ENCODE measurements at places on chromosomes 2 and 18.
A peak's percentile ranks its signal among the peaks of the same experiment; 100 is the strongest.

DNA sequence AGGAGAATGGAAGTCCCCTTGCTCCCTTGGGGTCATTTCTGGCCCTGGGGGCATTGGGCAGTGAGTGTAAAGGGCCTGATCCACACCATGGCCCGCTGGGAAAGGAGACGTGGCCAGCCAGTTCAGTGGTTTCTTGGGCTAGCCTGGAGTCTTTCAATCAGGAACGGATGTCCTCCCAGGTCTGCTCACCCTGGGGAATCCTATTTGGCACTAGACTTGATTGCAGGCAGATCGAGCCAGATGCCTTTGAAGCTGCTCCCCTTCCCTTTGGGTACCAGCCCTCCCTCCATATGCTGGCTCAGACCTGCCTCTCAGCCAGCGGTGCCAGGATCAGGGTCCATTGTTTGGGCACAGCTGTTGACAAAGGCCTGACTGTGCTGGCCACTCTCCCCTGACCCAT lies 11.0 kb downstream of the FBLN7 start:
- DNase-seq = no peak

DNA sequence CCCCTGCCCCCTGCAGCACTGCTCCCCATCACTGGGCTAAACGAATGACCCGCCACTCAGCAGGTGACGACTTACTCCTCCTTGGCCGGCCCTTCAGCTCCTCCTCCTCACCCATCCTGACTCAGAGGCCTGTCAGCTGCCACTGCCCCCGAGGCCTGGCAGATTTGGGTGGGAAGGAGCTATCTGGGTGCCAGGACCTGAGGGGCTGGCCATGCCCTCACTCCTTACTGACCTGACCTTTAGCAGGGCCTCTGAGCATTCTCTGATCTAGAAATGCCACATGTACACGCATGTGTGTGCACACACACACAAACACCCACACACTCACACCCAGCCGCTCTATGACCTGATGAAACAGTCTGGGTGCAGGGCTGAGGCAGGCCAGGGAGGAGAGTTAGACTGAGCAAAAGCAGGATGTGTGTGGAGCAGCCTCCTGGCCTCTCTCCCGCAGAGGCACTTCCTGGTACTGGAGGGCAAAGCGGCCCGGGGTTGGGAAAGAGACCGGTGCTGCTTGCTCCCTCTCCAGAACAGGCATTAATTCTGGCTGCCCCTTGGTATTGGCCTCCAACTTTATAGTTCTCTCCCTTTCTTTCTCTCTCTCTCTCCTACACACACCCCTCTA lies 68.0 kb downstream of the ZFP36L2 start:
- DNase-seq = no peak

DNA sequence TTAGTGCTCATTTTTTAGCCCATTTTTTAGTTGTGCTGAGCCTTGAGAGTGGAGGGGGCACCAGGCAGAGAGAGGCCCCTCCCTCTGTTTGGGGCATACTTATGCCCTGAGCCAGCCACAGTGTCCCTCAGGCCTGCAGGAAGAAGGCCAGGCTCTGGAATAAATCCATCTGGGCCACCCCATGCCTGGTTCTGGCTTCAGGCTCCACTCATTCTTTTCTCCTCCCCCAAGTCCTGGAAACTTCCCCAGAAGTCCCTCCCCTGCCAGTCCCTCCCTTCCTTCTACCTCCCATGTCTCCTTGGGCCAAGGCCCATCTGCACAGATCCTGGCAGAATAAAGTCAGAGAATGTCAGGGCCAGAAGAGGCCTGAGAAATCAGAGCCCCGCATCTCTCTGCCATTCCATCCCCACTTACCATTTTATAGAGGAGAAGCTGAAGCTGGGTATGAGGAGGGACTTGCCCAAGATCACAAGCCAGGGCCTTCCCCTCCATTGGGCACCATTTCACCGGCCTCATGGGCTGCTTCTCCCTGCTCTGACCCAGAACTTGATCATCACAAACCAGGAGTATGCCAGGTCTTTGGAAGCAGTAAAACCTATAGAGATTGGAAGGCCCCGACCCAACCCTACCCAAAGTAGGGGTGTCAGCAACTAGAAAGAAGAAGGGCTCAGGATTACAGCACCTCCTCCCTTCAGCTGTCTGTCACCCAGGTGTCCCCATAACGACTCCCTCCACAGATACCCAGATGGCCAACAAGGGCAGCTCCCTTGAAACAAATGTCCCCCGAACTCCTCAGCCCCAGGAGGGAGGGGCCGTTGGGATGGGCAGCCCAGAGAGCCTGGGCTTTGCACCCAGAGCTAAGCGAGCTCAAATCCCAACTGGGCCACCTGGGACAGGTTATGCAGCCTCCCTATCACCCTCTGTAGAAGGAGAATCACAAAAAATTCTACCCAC lies 108.4 kb downstream of the POLR1A start:
- no peak for DNase-seq

GRCh38 chr2:66771359-66771976 lies 336.5 kb downstream of the MEIS1 start:
- DNase-seq = no peak

DNA sequence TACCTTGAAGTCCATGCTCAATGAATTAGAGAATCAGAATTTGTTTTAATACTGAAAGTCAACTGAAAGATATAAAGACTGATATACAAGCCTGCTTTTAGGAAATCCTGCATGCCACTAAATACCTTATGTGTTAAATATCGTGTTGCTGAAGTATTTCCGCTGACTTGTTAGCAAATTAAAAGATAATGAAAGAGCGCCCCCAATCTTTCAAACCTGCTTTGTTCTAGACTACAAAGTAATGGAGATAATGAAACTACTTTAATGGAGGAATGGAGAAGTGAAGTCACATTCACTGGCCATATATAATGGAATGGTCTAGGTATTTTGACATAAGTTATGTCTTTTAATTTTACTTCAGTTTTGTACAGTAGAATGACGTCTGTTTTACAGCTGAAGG lies 95.7 kb downstream of the ASXL3 start:
- DNase-seq = no peak

DNA sequence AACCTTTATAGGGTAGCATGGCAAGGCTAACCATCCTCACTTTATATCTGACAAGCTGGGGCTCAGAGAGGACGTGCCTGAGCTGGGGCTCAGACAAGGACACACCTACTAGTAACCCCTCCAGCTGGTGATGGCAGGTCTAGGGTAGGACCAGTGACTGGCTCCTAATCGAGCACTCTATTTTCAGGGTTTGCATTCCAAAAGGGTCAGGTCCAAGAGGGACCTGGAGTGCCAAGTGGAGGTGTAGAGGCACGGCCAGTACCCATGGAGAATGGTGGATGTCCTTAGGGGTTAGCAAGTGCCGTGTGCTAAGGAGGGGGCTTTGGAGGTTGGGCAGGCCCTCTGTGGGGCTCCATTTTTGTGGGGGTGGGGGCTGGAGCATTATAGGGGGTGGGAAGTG lies 1.2 kb upstream of the DES start:
- no peak for DNase-seq

- DNase-seq = no peak
These were observed 1383.2 kb downstream of the LRP1B start for GRCh38 chr2:140747665-140748064.

DNA sequence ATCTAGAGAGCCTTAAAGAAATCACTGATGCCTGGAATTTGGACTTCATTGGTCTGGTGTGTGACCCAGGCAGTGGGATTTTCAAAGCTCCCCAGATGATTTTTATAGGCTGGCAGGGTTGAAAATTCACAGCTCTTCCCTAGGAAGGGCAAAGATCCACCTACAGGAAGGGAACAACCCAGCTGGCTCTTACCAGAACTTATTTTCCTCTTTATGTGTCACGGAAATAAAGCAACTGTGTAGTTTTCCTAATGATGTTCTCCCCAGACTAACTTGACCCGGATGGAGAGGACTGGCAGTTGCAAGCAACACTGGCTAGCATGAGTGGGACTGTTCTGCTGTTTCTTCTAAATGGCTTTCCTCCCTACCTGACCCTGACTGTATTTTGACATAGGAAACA lies 235.6 kb downstream of the ALPK2 start:
- no peak for DNase-seq

DNA sequence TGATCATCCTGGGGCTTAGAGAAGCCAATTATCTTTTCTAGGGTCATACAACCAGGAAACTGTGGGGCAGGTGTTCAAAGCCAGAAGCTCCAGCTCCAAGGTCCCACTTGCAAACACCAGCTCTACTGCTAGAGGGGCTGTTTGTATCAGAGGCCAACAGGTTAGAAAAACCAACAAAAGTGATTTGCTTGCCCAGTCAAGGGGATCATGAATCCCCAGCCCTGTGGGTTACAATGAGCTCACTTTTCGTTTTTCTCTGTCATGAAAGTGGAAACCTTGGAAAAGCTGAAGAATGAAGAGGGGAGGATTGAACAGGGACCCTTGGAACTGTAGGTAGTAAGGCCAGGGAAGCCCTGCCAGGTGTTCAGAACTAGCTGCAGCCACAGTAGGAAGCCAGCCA lies 119.2 kb downstream of the SPP2 start:
- DNase-seq = no peak

DNA sequence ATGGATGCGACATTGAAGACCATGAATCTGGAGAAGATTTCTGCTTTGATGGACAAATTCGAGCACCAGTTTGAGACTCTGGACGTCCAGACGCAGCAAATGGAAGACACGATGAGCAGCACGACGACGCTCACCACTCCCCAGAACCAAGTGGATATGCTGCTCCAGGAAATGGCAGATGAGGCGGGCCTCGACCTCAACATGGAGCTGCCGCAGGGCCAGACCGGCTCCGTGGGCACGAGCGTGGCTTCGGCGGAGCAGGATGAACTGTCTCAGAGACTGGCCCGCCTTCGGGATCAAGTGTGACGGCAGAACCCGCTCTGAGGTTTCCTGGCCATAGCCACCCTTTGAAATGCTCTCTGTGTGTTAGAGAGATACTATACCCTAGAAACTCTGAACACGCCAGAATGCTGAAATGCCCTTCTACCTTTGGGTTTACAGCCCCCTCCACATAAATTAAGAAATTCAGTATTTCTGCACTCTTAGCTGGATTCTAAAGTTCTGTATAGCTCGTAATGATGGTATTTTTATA lies 659 bp downstream of the CHMP1B start:
- DNase-seq = peak; percentile 28

GRCh38 chr2:72999729-73000725 lies 71.5 kb downstream of the SFXN5 start:
- DNase-seq = no peak

GRCh38 chr2:20079546-20080115 lies 28.2 kb upstream of the LAPTM4A start:
- DNase-seq = no peak

- DNase-seq = no peak
These were observed 75.5 kb downstream of the GBX2 start for GRCh38 chr2:236092714-236093113.

DNA sequence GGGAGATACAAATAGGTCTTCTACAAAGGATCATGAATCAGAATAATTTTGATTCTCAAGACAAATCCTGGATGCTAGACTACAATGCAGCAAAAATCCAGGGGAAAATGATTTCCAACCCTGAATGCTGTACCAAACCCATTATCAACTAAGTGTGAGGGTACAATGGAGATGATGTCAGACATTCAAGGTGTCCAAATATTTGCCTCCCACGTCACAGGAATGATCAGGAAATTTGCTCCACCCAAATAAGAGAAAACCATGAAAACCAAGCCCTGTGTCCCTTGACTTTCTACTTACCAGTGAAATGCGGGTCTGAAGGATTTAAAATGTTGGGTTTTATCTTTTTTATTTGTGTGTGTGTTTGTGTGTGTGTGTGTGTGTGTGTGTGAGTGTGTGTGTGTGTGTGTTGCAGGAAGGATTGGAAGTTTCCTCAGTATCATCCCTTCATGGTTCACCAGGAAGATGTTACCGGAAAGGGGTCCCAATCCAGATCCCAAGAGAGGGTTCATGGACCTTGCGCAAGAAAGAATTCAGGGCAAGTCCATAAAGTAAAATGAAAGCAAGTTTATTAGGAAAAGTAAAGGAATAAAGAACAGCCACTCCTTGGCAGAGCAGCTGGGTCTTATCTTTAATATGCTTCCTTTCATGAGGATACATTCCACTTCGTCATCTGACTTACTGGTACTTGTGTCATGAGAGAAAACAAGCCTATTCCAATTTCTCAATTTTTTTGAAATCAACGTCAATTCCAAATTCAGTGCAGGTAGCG lies 61.1 kb upstream of the ID2 start:
- no peak for DNase-seq

GRCh38 chr18:74819433-74820059 lies 221.9 kb downstream of the ZNF407 start:
- no peak for DNase-seq

GRCh38 chr2:64679673-64680425 lies 26.1 kb upstream of the SERTAD2 start:
- DNase-seq = no peak

Data from memory B cell (primary cell).